Stimulated activated CD8-positive, alpha-beta memory T cell treated with anti-CD3 and anti-CD28 coated beads, Interleukin-15, amount 100 ng/mL, for 24 hours (primary cell): ENCODE measurements at places on chromosomes 5 and 9.

DNA sequence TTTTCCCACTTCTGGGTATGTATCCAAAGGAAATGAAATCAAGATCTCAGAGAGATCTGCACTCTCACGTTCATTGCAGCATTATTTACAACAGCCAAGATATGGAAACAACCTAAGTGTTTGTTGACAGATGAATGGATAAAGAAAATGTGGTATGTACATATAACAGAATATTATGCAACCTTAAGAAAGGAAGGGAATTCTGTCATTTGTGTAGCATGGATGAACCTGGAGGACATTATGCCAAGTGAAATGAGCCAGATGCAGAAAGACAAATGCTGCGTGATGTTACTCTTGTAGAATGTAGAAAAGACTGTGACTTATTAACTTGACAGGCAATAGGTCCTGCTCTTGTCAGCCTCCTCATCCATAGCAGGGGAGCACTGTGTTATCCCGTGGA is 31.4 kb downstream of the PPARGC1B start:
- no peak for DNase-seq

GRCh38 chr5:7881091-7881490 is 12.1 kb downstream of the MTRR start:
- no peak for DNase-seq

- no peak for DNase-seq
These were observed 37.6 kb upstream of the CAST start for GRCh38 chr5:96624596-96624995.

GRCh38 chr9:137502008-137502911 is 43.1 kb upstream of the NSMF start:
- no peak for DNase-seq

DNA sequence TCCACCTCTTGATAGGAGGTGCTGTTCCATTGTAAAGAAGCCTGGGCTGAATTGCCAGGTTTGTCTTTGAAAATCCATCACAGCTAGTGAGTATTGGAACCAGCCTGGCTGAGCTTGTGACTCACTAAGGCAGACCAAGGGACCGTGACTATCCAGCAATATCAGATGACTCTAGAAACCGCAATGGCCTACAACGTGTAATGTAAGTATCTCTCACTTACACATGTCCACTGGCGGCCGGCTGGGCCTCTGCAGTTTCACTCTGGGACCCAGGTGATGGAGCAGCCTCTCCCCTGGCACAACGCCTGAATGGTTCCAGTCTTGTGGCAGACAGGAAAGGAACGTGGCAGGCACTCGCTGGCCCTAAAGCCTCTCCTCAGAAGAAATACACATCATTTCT is 3.1 kb upstream of the HRH2 start:
- no peak for DNase-seq

- no peak for DNase-seq
These were observed 17.6 kb upstream of the CDK7 start for GRCh38 chr5:69217151-69217511.

DNA sequence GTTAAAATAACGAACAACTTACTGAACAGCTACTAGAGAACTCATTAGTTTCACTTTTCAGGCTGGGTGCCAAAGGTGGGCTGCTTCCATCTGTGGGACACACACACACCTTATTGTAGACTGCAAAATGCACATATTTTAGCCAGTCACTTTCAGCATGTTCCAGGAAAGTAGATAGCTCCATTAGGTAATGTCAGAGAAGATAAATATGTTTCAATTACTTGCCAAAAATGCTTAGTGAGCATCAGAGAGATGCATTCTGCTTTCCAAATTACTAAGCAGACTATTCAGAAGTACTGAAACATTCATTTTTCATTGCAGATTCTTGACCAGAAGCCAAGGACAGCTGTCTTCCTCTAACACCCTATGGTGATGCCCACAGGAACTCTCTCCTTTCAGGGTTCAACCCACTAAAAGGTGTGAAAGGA is 56.2 kb upstream of the APC start:
- no peak for DNase-seq

DNA sequence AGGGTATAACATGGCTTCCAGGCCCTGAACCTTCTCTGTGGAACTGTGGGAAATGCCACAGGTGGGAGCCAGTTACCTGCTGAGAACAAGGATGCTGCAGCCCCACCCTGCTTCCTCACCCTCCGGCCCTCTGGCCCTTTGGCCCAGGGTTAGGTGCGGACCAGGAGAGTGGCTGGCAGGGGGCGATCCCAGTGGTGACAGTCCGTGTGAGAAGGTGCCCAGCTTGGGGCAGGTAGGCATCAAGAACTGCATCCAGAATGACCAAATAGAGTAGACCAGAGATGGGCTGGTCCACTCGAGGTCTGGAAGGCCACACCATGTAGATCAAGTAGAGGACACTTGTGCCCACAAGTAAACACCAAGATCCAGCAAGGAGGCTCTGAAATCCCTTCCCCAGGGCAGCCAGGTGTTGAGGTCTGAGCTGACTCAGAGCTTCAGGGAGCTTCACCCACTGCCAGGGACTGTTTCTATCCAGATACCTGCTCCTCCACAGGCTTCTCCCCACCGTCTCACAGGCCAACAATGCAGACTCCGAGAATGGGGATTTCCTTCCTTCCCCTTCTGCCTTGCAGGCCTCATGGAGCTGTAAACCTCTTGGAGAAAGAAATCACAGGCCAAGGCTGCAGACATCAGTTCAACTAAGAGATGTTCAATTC is 61.4 kb upstream of the ZSWIM6 start:
- no peak for DNase-seq

- no peak for DNase-seq
These were observed 16.7 kb upstream of the MTMR12 start for GRCh38 chr5:32329395-32329834.

DNA sequence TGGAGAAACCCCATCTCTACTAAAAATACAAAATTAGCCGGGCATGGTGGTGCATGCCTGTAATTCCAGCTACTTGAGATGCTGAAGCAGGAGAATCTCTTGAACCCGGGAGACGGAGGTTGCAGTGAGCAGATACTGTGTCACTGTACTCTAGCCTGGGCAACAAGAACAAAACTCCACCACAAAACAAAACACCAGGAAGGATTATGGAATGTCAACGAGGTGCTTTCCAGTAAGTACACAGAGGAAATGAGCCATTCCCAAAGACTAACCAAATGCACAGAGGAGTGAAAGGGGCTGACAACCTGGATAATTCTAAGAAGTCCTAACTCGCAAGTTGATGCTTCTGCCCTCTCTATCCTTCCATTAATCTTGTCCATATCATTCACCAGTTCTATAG is 126.1 kb upstream of the RETREG1 start:
- no peak for DNase-seq

DNA sequence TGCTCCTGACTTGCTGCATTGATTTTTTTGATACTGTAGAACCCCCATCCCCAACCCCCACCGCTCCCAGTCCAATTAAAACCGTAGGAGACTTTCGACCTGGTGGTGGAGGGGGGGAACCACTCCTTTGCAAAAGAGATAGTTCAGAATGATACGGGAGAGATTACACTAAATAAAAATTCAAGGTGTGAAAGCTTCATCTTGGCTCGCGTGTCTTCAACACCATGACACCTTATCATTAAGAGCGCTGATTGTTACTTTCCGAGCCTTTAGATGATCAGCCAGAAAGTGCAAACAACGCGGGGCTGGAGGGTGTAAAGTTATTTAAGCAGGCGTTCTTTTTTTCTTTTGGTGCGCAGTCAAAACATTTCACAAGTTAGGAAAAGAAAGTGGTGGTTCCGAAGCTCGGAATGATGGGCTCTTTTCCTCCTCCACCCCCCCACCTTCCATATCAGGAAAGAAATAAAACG is 1.3 kb upstream of the ZNF462 start:
- DNase-seq = no peak

GRCh38 chr9:126058011-126058531 is 268.6 kb upstream of the MVB12B start:
- no peak for DNase-seq

DNA sequence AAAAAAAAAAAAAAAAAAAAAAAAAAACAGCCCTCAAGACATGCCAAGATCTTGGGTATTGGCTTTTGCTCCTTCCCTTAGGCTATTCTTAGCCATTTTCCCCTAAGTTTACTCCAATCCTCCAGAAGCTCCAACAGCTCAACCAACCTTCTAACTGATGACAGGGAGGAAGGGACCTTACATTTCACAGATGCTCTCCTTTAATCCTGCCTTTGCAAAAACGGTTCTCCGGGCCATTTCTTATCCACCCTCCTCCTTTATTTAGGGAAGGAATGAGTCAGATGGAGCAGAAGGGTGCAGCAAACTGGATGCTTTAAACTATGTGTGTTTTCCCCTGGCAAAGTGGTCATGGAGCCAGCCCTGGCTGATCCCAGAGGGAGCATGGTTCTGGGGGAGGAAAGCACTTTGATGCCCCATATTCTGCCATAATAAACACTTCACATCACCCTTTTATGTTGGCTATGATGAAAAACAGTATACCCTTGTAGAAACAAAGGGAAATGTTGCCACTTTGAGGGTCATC is 369.4 kb upstream of the DMAC1 start:
- DNase-seq = no peak

GRCh38 chr9:71544464-71544863 is 223.8 kb downstream of the CEMIP2 start:
- DNase-seq = no peak

- DNase-seq = no peak
These were observed 382.9 kb downstream of the CCDC171 start for GRCh38 chr9:15935661-15936305.

- peak; percentile 15 for DNase-seq
These were observed 724 bp downstream of the MACROH2A1 start for GRCh38 chr5:135398160-135398854.

DNA sequence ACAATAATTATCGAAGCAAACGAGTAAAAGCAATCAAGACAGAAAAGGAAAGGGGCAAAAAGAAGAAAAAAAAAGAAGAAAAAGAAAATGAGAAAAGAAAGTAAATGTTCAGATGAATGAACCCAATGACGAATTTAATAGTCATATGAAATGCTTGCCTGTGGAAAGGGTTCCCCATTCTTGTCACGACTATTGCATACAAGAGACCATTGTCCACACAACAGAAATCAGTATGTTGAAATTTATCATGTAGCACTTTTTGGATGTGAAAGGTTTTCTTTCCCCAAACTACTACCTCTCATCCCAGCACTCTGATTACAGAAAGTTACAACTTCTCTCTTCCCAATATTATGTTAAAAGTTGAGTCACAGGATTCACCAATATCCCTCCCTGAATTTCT is 162.4 kb downstream of the ZDHHC21 start:
- no peak for DNase-seq

- no peak for DNase-seq
These were observed 22.6 kb downstream of the PIP5K1B start for GRCh38 chr9:68727636-68728035.

DNA sequence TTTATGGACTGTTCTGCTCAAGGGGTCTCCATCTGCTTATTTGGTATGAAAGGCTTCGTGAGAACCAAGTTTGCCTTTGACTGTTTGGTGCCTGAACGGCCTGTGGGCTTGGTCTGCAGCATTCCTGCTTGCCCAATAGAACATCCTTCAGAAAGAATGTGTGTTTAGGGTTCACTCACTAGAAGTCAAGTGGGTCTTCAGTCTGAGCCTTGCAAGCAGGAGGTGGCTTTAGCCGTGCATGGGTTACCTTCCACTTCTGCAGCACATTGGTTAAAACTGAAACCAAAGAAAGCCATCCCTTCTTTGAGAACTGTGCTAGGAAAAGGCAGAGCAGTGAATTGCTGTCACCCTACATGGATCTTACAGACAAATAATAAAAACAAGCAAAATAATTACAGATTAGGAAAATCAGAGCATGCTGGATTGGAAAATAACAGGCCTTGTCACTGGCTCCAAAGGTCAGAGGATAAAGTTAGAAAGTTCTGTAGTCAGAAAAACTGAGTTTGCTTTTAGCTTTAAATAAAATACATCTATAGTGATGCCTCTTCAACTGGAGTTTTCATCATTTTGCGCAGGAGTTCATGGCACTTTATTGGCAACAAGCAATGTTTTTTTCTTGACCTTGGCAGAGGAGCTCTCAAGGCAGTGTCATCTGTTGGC is 16.6 kb downstream of the WWC1 start:
- no peak for DNase-seq

GRCh38 chr5:174531782-174532191 is 192.6 kb upstream of the MSX2 start:
- DNase-seq = no peak

- no peak for DNase-seq
These were observed 82.5 kb downstream of the LRRC70 start for GRCh38 chr5:62661126-62661525.

- no peak for DNase-seq
These were observed 2.6 kb upstream of the SLC25A51 start for GRCh38 chr9:37906312-37907239.

- DNase-seq = no peak
These were observed 157.4 kb downstream of the CAAP1 start for GRCh38 chr9:26735160-26735559.

- DNase-seq = no peak
These were observed 74.3 kb downstream of the CACNA1B start for GRCh38 chr9:137951597-137952490.

DNA sequence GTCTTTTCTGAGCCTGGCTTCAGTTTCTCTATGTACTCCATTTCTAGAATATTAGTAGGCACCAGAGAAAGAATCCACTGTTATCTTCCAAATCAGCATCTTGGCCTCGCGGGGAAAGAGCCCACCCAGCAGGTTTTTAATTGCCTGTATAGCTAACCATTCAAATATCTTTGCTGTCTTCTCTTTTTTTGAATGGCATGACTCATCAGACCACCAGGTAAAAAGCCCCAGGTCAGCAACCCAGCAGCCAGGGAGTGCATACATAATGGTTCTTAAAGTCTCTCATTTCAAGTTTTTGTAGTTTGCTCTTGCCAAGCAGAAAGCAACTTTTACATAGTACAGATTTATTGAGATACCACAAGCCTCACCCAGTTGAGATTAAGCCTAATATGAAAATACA is 50.7 kb downstream of the TMEM167A start:
- no peak for DNase-seq

- no peak for DNase-seq
These were observed 52.3 kb downstream of the UGCG start for GRCh38 chr9:111948951-111949350.

- DNase-seq = no peak
These were observed 811.7 kb upstream of the WWC1 start for GRCh38 chr5:167479779-167480178.

- DNase-seq = no peak
These were observed 94.1 kb upstream of the CACNA1B start for GRCh38 chr9:137783521-137783920.

DNA sequence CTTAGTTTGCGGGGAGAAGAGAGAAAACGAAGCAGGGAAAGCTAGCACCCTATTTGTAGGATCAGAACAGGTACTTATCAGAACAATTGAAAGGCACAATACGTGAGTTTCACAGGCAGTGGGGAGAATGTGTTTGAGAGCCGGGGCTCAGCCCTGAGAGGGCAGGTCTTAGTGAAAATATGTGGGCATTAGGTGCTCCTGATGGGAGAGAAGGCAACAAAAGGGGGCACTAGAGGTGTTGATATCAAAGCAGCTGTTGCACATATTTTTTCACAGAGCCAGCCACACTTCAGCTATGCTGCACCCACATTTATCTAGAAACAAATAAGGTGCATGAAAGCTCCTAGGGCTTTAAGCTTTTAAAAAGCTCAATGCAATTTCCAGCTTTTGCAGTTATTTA is 99.7 kb upstream of the MAN2A1 start:
- no peak for DNase-seq

GRCh38 chr5:95615164-95615467 is 4.8 kb upstream of the GPR150 start:
- DNase-seq = no peak
